ENCODE measurements at places on chromosomes 5 and 9.

DNA sequence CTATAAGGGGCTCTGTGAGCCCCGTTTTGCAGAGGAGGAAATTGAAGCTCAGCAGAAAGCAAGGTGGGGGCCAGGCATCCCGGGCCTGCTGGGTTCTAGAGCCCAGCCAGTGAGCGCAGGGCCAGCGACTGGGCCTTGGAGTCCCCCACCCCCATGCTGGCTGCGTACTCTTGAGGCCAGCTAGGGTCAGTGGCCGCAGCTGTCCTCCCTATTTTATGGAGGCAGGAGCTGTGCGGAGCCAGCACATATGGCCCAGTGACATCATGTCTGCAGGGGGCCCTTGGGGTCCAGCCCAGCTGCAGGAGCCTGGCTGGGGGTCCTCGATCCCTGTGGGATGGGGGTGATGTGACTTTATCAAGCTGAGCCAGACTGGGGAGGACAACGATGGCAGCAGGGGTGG lies 71.3 kb downstream of the HMCN2 start:
- no peak for DNase-seq

DNA sequence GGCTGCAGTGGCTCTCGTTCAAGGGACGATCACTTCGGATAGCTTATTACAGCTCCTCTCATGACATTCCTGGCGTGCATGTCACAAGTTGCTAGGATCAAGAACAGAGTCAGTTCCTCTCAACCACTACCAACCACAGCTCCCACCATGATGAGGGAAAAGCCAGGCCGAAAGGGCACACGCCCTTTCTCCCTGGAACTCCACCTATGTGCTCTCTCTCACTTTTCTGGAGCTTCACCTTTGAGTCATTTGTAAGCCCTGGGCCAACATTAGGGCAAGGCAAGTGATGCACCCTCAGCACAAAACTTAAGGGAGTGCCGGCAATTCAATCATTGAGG lies 1.6 kb downstream of the SPACA9 start:
- DNase-seq: no peak

- no peak for DNase-seq
These were observed 191.9 kb upstream of the GAS1 start for GRCh38 chr9:87139099-87139730.

DNA sequence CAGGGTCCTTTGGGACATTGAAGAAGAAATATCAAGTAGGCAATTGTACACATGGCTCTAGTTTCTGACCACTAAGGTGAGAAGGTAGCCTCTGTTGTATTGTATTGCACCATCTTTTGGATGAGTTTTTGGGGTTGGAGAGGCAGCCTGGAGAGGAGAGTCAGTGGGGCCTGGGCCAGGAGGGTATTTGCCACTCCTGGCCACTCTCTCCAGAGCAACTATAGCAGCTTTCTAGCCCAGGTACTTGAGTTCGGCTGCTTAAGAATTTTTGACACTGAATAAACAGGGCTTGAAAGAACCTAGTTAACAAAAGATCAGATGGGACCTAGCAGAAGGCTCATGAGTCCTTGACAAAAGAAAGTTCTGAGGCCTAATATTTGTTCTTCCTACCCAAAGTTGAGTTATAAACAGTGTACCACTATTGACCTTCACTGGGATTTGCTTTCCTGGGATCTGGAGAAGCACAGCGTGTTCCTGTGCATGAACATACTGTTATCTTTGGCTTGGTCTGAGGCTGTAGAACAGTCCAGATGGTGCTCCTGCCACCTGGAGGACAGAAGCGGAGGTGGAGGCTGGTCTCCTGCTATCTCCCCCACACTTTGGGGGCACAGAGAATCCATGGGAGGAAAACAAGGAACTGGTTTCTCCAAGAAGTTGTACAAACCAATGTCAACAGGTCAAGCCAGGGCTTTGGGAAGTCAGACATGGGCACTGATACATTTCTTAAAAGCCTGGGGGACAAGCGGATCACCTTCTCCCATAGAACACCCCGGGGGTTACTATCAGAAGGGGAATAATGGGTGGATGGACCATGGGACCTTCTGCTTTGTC lies 110.4 kb upstream of the LIFR start:
- peak; percentile 48 for DNase-seq

DNA sequence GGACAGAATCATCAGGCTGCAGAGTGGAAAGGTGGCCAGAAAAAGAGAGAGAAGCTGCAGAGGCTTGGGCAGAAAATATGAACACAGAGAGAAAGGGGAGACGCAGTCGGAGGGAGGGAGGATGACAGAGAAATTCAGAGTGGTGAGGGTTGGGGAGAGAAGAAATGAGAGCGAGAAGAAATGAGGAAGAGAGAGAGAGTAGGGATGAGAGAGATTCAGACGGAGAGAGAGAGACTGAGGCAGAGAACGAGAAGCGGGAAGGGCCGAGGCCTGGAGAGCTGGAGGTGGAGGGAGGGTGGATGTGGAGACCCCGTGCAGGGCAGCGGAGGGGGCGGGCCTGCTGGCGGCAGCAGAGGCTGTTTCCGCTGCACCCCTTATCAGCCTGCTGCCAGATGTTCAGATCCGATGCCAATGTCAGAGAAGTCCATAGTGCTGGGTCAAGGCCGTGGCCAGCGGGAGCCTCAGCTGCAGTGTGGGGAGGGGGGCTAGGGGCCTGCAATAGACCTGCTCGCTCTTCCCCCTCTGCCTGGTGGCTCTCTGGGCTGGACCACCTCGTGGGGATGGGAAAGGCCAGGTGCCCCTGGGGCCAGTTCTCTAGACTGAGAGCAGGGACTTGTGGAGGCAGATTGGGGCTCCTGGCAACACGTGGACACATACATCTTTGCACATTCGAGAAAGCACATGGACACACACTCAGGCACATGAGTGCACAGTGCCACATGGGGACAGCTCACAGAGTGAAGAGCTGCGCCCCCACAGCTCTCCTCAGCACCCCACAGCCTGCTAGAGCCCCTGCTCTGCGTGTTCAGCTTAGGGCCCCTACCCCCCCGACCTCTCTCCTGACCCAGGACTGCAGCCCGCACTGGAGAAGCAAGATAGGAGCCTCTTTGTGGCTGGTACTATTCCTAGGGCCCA lies 4.9 kb upstream of the NR5A1 start:
- peak; percentile 53 for DNase-seq

DNA sequence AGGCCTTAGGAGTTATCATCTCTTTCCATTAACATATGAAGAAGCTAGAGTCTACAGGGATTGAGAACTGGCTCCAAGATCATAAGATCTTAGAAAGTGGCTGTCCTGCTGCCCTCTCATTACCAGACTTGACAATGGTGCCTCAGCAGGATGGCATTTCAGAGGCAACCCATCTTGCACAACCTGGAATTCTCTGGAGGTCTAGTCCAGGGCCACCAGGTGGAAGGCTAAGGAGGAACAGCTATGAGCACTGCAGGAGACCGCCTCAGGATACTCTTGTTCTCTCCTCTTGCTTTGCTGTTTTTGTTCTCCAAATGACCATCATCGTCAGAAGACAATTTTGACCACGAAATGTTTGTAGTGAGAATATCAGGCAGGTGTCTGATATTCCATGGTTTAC lies 322.6 kb downstream of the FBXL17 start:
- no peak for DNase-seq

GRCh38 chr9:111952559-111952958 lies 55.9 kb downstream of the UGCG start:
- no peak for DNase-seq

GRCh38 chr5:141493500-141494422 lies 4.9 kb downstream of the PCDHGC5 start:
- no peak for DNase-seq

DNA sequence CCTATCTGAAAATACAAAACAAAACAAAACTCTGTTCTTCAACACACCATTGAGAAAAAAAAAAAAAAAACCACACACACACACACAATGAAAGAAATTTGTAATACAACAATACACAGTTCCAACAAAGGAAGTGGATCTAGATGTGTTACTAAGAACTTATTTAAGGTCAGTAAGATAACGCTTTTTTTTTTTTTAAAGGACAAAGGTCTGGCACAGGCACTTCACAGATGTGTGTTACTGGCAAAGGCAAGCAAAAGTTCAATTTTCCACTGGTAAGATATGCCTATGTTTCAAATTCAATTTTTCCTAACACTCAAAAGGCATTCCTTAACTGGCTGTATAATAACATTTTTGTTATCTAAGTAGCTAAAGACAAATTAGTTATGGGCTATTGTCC lies 3.6 kb downstream of the RFK start:
- no peak for DNase-seq

DNA sequence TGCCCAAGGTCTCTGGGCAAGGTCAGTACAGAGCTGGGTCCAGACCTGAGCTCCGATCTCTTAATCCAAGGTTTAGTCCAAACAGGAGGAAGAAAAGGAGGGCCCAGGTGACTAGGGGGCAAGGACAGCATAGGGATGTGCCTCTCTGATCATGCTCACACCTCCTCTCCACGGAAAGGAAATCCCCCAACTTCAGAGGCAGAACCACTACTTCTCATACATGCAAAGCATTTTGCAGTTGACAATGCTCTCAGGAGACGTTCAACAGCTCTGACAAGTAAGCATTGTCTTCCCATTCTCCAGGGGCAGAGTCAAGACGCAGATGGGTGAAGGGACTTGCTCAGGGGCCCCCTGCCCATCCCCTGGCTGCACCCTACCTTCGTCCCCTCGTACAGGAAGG lies 8.7 kb upstream of the CORO2A start:
- DNase-seq: no peak

DNA sequence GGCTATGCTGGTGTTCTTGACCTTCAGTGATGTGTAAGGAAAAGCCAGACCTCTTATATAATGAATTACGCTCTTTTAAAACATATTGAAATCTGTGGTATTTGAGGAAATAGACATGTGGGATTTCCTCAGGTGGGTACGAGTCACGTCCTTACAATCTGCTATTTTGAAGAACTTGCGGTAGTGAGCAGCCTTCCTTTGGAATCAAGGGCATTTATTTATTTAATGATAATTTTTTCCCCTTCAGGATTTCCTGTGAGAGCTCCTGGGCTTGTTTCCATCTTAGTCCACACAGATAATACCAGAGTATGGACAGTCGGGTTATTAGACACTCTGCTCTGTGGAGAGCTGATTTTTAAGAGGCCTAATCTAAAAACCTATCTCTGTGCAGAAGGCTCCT lies 167.9 kb downstream of the ARHGEF28 start:
- DNase-seq: no peak

- DNase-seq: no peak
These were observed 968.1 kb upstream of the CDH18 start for GRCh38 chr5:20956134-20956533.

GRCh38 chr5:132746592-132746953 lies 653 bp upstream of the CCNI2 start:
- no peak for DNase-seq

DNA sequence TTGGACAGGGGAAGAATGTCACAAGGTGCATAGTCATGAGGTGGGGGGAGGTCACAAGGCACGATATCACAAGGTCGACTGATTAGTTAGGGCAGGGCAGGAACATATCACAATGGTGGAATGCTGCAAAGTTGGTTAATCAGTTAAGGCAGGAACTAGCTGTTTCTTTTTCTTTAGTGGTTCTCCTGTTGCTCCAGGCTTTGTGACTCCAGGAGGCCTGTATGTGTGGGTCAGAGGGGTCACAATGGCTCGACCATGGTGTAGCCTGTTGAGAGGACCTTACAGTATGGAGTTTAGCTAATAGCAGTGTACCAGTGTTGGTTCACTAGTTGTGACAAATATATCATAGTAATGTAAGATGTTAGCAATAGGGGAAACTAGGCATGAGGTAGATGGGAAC lies 12.4 kb upstream of the FSD1L start:
- DNase-seq: no peak

- DNase-seq: no peak
These were observed 59.8 kb downstream of the CPLANE1 start for GRCh38 chr5:37189355-37189754.
